Lower leg skin (tissue), 4 donors: ENCODE measurements at places on chromosomes 5 and 9.

GRCh38 chr5:37842048-37842447 is 2.2 kb upstream of the GDNF start:
- DNase-seq, result no peak

DNA sequence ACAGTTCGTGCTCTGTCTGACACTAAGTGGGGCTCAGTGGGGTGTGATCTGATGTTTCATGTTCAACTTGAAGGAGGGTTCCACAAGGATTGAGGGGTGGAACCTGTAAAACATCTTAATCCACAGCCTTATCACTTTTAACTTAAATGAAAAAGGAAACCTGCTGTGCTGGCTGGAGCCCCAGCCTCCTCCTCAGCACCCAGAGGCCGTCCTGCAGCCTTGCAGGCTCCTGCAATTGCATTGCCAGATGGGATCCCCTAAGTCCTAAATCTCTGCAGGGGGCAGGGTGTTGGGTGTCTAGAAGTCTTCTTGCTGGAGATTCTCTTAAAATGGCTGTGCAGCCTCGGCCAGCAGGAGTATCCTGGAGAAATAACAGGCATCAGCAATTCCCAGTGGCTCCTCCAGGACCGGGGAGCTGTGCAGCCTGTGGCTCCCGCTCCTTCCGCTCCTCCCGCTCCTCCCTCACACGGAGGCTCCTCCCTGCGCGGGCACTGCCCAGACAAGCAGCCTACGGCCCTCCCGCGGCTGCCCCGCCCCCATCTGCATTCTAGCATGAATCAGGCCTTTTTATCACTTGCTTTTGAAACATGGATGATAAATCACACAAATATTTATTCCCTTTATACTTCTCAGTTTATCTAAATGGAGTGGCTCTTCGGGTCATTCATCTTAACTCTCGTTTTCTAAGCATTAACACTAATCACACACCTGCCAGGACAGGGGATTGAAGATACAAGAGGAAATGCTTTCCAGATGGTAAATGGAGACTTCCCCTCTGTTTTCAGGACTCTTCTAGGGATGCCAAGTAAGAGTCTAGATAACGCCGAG is 131.0 kb downstream of the ADAMTS16 start:
- DNase-seq, result no peak

GRCh38 chr9:126790561-126790960 is 14.3 kb upstream of the ZBTB43 start:
- peak; percentile 45 for DNase-seq

DNA sequence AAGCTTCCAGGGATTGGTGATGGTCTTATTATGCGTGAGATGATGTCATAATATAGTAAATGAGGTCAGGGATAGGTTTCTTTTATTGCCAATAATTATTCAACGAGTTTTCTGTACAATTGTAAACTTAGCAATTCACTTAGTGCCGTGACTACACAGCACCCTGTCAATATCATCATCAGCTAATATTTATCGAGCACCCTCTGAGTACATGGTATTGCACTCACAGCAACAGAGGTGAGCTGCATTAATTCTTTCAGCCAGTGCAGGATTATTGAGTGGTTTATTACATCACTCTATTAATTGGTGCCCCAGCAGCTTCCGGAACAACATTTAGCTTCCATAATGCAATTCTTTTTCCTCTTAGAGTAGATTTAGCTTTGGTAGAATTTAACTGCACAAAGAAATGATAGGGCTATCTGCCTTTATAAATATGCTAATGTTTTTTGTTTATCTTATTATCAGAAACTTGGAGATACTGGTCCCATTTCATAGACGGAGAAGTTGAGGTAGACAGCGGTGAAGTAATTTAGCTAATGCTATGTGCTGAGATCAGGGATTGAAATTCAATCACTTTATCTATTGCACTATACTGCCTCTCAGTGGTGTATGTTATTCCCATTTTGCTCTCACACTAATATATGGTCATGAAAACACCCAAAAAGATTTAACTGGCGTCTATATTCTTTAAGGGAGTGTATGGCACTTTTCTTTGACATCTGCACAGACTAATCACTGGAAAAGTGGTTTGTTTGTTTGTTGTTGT is 726.1 kb upstream of the WWC1 start:
- DNase-seq, result no peak

DNA sequence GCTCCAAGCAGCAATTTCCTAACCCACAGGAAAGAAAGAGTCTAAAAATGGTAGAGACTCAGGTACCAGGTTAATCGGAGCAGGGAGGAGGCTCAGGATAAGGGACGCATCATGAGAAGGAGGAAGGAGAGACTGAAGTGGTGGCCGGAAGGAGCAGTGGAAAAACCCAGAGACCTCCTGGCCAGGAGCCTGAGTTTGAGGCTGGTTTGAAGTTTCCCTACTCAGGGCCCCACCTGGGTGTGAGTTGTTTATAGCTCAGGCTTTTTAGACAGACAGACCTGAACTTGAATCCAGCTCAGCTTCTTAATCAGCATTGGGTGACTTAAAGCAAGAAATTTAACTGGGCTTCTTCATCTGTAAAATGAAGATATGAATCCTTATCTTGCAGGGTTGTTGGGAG is 11.9 kb upstream of the AQP7 start:
- DNase-seq, result no peak

DNA sequence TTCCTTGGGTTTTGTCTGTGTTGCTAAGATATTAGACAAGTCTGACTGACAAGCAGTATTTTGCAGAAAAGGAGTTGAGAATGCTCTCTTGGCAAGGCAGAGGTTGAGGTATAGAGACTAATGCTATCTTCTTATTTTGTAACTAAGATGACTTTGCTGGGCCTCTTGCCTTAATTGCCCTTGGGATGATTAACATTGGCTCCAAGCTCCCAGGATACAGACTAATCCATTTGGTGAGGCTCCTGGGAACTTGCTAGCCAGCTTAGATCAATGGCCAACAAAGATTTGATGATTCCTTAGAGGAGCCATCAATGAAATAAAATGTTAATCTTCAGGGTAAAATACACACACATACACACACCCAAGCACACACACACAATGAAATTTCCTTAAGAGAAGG is 28.7 kb upstream of the AP3B1 start:
- no peak for DNase-seq

DNA sequence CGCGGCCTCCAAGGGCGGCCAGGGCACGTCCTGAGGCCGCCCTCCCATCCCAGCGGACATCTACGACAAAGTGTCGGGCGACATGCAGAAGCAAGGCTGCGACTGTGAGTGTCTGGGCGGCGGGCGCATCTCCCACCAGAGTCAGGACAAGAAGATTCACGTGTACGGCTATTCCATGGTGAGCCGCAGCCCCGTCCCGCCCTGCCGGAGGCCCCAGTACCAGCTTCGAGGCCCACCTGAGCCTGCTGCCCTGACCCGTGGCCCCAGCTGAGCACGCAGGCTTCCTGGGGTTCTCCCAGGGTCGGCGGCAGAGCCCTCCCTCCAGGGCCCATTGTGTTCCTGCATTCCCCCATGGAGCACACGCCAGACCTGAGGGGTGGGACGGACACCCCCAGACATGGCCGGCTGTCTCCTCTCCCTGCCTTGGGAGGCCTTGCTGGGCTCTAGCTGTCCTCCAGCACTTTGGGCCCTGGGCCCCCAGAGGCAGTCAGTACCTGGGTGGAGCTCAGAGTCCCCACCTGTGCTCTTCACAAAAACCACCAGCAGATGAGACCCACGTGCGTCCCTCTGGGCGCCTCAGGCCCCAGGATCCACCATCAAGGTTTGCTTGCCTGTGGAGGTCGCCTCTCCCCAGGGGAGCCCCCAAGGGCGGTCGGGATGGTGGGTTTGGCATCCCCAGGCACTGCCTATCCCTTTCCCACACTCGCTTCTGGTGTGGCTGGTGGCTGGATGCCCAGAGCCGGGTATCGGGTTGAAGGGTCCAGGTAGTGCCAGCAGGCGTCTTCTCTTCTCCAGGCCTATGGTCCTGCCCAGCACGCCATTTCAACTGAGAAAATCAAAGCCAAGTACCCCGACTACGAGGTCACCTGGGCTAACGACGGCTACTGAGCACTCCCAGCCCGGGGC is 1.0 kb downstream of the PHPT1 start:
- DNase-seq, result no peak

DNA sequence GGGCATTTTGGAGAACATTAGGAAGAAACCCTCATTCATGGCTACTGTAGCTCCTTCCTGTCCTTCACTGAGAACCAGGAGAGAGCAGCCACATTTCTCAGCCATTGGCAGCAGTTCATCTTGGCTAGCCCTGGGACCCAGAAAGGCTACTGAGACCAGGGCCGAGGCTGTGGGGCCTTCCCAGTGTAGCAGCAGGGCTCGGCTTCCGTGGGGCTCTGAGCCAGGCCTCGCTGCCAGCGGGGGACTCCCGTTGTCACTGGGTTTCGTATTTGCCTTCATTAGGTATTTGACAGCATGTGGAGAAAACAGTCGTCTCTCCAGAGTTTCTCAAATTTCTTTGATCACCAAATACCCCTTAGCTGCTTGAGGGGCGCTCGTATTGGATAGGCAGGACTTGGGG is 37.3 kb upstream of the PRDM12 start:
- peak; percentile 68 for DNase-seq

- no peak for DNase-seq
Measured at GRCh38 chr5:137128012-137128411, 371.1 kb downstream of the SPOCK1 start.

DNA sequence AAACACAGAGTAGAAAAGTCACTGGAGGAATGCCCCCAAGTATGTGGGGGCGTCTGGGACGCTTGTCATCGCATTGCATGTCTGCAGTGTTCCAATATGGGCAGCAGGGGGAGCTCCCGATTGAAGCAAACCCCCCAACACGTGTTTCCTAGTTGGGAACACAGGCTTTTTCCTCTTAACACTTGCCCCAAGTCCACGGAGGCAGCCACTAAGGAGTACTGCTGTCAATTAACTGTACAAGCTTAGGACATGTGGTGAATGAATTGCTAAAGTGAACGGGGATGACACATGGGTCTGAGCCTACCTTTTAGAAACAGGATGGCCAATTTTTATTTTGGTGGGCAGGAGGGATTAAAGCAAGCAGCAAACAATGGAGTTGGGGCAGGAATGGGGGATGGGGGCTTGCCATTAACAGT is 2.2 kb downstream of the GABRB2 start:
- peak; percentile 82 for DNase-seq

- no peak for DNase-seq
Measured at GRCh38 chr5:149765932-149766331, 35.8 kb downstream of the PPARGC1B start.

DNA sequence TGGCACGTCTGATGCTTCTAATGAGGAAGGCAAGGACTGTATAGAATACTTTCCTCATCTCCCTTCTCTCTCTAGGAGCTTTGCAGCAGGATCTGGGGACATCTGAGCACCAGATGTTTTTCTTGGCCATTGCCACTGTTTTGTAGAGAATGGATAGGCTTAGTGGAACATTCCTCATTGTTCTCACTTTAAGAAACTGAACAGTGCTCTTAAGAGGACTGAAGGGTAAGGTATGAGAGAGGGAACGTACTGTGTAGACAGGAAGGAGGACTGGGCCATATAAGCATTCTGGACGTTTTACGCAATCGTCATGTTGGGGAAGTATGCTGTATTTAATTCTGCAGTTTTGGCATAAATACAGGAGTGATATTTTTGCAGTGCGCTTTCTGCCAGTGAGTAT is 70.6 kb downstream of the SMARCA2 start:
- DNase-seq, result peak; percentile 32

DNA sequence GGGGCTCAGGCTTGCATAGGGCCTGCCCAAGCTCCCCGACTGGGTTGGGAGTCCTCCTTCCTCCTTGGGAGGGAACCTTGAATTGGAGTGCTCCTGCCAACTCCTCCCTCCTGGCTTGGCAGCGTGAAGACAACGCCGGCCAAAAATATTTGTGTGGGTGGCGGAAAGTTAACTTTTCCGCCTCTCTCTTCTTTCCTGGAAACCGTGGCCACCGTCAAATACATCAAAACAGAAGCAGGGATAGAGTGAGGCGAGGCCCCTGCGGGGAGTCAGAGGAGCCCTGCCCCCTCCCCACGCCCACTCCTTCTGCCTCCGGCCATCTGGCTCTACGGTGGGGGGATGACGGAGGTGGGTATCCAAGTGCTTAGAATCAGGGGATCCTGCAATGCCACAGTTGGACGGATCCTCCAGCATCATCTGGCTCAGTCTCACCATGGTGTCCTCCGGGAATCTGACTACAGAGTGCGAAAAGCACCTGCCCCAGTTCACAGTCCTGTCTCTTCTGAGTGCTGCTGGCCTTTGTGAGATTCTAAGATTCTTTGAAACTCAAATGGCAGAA is 25.2 kb upstream of the SYNPO start:
- no peak for DNase-seq

GRCh38 chr5:36099748-36100147 is 33.1 kb upstream of the UGT3A2 start:
- DNase-seq, result no peak

DNA sequence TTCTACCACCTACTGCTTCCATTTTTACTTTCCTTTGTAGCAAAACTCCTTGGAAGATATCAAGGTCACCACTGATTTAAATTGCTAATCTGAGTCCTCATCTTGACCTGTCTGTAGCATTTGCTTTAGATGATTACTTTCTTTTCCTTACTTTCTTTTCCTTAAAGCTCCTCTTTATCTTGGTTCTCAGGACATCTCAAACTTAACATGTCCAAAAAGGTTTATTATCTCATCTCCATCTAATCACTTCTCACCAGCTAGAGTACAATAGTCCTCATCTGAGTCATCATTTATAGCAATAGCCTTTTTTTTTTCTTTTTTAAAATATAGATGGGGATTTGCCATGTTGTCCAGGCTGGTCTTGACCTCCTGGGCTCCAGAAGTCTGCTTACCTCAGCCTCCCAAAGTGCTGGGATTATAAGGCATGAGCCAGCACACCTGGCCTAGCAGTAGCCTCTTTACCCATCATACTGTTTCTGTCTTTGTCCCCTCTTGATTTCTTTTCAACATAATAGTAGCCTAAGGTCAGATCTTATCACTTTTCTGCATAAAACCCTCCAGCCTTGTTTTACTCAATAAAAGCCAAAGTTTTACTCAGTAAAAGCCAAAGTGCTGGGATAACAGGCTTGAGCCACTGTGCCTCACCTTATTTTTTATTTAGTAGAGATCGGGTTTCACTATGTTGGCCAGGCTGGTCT is 32.9 kb upstream of the GPR21 start:
- DNase-seq, result no peak

DNA sequence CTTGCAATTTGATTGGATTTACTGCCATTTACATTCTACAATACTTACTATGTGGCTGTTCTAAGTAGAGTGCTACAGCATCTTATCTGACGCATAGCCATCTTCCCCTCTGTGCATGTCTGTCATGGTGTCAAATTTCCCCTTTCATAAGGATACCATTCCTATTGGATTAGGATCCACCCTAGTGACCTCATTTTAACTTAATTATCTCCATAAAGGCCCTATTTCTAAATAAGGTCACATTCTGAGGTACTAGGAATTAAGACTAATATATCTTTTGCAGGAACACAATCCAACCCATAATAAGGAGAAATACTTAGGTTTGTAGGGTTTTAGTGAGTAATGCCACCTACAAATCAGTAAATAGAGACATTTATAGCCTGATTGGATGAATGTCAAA is 268.0 kb downstream of the ADAMTSL1 start:
- DNase-seq, result no peak
